ENCODE measurements at places on chromosomes 2 and 18.

DNA sequence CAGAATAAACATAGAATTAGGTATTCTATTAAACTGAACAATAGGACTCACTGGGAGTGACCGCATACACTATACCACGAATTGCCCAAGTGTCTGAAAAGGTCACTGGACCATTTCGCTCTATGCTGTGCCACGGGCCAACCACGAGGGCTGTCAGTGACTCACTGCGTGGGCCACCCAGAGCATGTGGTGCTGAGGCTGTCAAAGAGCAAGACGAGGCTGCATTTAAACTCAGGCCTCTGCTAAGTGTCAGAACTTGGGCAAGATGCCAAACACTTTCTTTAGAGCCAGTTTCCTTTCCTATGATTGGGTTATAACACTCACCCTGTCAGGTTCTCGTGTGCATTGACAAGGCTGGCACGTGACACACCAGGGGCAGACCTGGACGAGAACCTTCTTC is 97.5 kb downstream of the SH3YL1 start:
- no peak for DNase-seq

GRCh38 chr18:64519201-64519600 is 370.3 kb upstream of the LINC00305 start:
- no peak for DNase-seq

DNA sequence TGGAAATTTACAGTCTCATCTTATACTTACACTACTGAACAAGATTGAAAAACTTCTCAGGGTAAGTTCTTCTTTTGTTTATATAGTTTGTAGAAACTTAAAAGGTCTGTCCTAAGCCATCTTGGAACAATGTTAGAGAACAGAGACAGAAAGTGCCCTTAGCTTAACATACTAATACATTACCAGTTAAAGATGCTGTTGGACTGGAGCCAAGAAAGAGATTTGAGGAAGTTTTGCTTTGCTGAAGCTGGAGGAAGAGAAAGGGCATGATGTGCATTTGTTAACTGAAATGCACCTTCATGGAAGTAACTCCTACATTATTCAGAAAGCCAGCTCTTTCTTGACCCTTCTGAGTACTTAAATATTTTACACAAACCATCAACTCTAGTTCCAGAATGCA is 66.5 kb upstream of the TNFRSF11A start:
- DNase-seq, result no peak

DNA sequence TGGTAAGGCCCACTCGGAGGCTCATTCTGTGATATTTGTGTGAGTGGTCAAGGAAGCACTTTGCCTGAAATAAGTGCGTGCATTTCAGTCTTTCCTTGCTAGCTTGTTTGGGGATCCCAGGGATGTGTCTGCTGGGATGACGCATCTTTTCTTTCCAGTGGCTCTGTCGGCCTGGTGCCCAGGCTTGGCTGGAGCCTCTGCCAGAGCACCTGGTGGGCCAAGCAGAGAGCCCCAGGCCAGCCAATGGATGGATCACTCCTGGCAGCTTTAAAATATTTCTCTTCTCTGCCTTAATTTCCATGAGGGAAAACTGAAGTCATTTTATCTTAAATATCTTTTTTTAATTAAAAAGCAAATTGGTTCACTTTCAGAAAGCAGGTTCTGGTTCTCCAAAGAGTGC is 501.8 kb upstream of the HS6ST1 start:
- DNase-seq, result no peak

- no peak for DNase-seq
Observed at GRCh38 chr2:138838851-138839620, 58.8 kb upstream of the NXPH2 start.

DNA sequence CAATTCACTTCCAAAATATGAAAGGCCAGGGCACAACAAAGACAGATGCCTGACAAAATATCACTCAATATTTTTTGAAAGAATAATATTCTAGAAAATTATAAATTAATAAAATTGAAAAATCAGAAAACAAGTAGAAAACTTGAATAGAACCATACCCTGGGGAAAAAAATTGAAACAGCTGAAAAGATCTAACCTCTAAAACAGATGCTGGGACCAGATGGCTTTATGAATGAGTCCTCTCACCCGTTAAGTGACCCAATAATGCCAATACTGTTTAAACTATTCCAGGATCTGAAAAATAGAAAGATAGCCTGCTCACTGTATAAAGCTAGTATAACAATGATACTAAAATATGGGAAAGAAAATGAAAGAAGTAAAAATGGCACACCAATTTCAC is 322.3 kb upstream of the VWC2L start:
- no peak for DNase-seq

GRCh38 chr2:111919794-111920608 is 21.6 kb downstream of the MERTK start:
- DNase-seq, result no peak

- DNase-seq, result no peak
Observed at GRCh38 chr2:20220806-20221554, 4.0 kb downstream of the SDC1 start.

DNA sequence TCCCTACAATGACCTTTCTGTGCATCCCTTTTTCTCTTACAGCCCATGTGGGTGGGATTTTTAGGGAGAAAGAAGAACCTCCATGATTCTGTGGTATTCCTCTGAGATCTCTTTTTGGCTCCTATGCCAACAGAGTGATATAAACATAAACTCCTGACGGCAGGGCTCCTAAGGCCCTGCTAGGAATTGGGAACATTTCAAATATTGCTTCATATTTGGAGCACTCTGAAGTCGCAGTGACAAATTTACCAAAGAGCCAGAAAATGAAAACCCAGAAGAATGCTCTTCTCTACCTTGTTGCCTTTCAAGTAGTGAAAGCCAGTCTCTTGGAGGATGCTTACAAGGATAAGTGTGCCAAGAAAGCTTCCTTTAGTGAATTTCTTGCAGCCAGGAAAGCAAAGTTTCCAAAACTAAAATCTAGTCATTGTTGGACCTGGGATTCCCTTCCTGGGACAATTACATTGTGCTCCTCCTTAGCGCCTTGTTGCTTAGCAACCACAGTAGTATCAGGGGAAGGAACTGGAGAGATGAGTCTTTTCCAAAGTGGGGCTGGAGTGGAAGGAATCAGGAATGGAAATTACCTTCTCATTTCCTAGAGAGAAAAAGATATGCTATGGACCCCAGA is 7.3 kb upstream of the SETBP1 start:
- DNase-seq, result no peak

DNA sequence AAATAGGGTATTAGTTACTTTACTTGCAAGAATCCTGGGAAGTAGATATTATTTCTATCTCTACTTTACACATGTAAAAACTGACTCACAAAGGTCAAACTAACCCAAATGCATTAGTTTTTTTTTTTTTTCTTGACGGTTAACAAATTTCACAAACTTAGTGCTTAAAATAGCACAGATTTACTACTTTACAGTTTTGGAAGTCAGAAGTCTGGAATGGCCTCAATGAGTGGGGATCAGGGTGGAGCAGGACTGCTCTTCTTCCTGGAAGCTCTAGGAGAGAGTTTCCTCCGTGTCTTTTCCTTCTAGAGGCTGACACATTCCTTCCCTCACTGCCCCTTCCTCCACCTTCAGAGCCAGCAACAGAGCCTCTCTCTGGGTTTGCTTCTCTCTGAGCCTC is 117.2 kb downstream of the COL6A3 start:
- no peak for DNase-seq

GRCh38 chr2:173195100-173195499 is 119.5 kb downstream of the MAP3K20 start:
- DNase-seq, result no peak

DNA sequence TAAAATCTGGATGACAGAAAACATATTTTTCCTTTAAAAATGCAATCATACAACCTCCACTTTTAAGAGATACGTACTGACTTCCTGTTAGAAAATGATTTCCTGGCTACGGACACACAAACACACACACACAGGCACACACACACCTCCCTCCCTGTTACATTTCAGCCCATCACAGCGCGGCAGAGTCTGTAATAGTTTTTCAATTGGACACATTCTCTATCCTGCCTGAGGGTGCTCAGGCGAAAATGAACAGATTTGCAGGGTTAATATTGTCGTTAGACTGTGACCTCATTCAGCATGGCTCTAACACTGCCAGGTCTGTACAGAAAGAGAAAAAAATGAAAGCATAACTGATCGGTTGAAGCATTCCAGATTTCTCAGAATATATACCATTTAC is 45.0 kb downstream of the KCTD1 start:
- no peak for DNase-seq

GRCh38 chr2:10374362-10374943 is 71.7 kb downstream of the HPCAL1 start:
- no peak for DNase-seq

- no peak for DNase-seq
Observed at GRCh38 chr2:154952346-154952980, 254.0 kb downstream of the KCNJ3 start.

- no peak for DNase-seq
Observed at GRCh38 chr2:206368933-206369569, 74.3 kb upstream of the ADAM23 start.

Data from HTR-8/SVneo (cell line).